ENCODE measurements at places on chromosomes 4 and X. TPM values are rescaled to one million over a fixed set of nuclear protein-coding genes. Genes with fewer than 3 reads are reported as not detected.
A peak's percentile ranks its signal among the peaks of the same experiment; 100 is the strongest.

DNA sequence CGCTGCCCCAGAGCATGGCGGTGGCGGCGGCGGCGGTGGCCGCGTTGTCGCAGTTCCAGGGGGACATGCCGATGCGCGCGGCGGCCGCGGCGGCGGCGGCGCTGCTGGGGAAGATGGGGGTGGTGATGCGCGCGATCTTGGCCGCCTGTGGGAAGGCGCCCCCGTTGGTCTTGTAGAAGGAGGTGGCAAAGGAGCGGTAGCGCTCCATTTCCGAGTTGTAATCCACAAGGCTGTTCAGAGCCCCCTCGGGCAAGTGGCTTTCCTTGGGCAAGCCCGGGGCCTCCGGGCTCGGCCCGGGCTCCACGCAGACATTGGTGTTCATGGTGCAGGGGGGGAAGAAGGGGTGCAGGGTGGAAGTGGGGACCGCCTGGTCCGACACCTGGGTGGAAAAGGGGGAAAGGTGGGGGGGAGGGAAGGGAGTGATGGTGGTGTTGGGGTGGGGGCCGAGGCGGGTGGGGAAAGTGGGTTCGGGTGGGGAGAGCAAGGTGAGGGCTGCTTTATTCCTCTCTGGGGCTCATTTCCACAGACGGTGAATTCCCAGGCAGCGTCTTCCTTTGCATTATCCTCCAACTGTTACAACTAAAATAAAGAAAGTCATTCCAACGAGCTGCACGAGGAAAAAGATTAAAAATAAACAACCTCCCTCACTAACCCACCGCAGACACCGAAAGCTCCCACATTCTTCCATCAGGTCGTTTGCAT lies 3.1 kb downstream of the CXXC4 start:
- peak; percentile 44 for DNase-seq

DNA sequence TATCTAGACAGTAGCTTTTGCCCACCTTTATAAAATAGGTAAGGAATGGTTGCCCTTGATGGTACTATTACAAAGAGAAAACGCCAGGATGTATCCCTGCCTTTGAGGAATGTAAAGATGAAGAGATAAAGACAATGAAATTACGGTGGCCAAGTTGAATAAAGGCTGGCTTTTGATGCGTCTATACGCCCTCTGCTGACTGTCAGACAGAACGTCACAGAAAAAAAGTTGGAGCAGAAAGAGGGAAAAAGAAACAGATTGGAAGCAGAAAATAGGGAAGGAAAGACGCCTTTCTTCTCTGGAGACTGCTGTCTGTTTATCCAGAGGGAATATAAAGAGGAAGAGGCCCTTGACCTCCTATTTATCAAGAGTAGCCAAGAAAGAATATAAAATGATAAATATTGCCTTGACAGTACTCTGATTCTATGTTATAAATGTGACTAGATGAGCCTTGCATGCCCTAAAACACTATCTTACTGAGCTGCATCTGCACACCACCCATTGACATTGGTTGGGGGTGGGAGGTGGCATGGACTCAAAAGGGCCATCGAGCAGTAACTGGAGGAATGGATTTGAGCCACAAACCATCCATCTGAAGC lies 30.6 kb downstream of the PCDH19 start:
- DNase-seq: no peak

- no peak for DNase-seq
Observed at GRCh38 chrX:2799369-2799768, 29.4 kb upstream of the GYG2 start.

- DNase-seq: no peak
Observed at GRCh38 chr4:19117022-19117421, 1095.5 kb upstream of the LCORL start.

DNA sequence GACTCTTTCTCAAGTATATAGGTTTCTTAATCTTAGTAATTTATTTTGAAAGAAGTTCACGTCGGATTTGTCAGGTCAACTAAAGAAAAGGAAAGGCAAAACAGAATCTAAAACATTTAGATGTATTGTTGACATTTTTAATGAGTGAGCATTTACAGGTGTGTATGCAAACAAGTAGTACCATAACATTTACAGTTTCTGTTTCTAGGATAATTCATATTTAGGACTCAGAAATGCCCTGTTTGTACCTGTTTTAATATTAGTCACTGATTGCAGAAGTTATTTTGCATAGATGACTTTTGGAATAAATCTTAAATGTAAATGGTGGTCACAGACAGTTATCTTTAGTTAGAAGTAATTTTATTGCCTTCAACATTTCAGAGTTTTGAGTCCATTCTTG lies 151.3 kb upstream of the NUDT6 start:
- no peak for DNase-seq

Gene MCTS1
- polyA plus RNA-seq: 30.4 TPM

DNA sequence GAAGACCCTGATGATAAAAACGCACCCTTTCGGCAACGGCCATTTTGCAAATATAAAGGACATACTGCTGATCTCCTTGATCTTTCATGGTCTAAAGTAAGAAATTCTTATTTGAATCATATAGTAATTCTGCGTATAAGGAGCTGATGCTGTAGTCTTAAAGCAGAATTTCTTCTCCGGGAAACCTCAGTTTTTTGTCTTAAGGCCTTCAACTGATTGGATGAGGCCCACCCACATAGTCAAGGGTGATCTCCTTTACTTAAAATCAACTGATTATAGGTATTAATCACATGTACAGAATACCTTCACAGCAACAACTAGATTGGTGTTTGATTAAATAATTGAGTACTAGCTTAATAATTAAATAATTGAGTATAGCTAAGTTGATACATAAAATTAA lies 62.8 kb upstream of the DOCK11 start:
- no peak for DNase-seq

DNA sequence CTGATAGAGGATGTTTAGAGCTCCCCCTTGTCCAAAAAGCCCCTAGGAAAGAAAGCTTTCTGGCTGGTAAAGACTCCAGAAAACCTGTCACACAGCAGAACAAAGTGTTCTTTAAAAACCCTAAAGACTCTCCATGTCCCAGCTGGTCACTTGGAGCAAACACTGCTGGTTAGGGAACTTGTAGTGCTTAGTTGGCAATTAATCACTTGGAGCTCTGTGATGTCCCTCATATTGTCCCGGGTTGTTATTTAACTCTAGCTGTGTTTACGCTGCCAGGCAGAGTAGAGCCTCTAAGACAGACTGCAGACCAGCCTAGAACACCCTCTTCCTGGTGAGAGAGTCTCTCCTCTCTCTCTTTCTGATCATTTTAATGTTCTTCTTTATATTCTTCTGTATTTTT lies 267.3 kb downstream of the BCOR start:
- no peak for DNase-seq

- no peak for DNase-seq
Observed at GRCh38 chrX:8242431-8243020, 71.5 kb upstream of the VCX2 start.

DNA sequence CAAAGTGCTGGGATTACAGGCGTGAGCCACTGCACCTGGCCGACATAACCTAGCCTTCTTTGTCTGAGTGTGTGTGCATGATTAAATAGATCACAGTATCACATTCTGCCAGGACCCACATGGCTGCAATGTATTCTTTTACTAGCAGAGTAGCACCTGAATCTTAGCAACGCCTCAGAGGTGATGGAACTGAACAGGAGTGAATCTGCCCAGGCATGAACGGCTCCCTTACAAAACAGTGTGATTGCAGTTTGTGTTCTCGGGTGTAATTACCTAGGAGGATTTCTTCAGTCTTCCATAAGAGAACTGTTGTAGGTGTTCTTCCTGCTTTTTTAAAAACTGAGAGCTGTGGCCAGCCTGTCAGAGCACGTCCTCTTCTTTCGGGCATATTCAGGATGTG lies 122.7 kb upstream of the STS start:
- DNase-seq: no peak

DNA sequence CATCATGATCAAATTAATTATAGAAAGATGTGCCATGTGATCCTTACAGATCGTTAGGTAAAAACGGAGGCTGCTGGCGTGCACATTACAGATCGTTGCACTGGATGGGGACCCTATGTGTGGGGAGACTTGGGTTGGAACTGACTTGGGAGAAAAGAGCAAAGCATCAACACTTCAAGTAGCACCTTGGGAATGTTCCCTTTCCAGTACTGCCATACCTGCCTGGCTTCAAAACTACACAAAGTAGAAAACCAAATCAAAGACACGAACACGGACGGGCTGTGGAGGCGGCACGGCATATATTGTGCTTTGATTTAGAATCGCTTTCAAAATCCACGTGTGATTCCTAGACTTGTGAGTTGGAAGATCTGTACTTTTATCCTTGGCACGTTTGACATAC lies 898 bp downstream of the CMC4 start:
- DNase-seq: no peak

Gene NAT8L
- 6.3 TPM for polyA plus RNA-seq

Gene GIMD1
- polyA plus RNA-seq: not detected

GRCh38 chr4:177667687-177668086 lies 225.4 kb upstream of the AGA start:
- no peak for DNase-seq

Gene MGAT4D
- polyA plus RNA-seq: not detected

GRCh38 chrX:11836284-11836683 lies 78.2 kb downstream of the MSL3 start:
- no peak for DNase-seq

GRCh38 chrX:3286196-3286945 lies 60.1 kb downstream of the MXRA5 start:
- no peak for DNase-seq

DNA sequence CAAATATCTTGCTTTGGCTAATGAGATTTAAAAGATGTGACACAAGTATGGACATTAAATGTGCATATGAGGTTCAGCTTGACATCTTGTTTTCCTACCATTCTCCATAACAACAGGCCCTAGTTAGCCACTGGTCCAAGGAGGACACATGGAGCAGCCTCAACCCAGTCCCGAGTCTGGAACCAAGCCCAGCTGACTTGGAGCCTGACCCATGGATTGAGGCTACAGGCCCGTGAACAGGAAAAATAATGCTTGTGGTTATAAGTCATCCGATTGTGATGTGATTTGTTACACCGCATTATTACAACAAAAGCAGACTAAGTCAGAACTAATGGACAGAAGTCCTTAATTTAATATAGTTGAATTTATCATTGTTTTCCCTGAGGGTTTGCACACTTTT lies 123.2 kb upstream of the BANK1 start:
- DNase-seq: no peak

Gene ASMT
- 0.38 TPM for polyA plus RNA-seq

Gene CUL4B
- 9.6 TPM for polyA plus RNA-seq

- no peak for DNase-seq
Observed at GRCh38 chr4:2743518-2744445, 12.4 kb downstream of the TNIP2 start.

DNA sequence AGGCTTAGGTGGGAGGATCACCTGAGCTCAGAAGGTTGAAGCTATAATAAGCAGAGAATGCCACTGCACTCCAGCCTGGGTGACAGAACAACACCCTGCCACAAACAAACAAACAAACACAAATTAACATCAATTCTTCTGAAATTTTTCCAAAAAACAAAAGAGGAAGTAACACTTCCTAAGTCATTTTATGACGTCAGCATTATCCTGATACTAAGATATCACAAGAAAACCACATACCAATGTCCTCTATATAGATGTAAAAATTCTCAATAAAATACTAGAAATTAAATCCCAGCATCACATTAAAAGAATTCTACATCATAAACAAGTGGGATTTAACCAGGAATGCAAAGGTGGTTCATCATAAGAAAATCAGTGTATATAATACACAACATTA lies 64.4 kb upstream of the STK26 start:
- DNase-seq: no peak

DNA sequence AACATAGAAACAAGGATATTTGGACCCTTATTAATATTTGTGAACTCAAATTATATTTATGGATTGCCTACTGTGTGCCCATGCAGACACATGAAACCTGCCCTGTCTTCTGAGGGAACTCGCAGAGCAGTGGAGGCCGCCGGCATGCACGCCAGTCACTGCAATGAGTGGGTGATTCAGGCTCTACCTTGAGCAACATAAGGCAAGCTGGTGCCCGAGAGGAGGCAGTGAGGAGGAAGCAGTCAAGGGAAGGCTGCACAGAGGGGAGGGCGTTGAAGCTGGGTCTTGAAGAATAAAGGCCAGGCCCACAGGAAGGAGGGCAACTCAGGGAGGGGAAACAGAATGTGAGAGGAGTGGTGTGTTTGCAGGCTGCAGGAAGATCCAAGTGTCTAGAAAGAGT lies 52.8 kb downstream of the PPEF2 start:
- no peak for DNase-seq

Gene RNF150
- polyA plus RNA-seq: 3.0 TPM

Gene CHST7
- 1.5 TPM for polyA plus RNA-seq

- DNase-seq: no peak
Observed at GRCh38 chrX:153509592-153509991, 7.8 kb upstream of the ATP2B3 start.

Gene BMPR1B
- 0.46 TPM for polyA plus RNA-seq

DNA sequence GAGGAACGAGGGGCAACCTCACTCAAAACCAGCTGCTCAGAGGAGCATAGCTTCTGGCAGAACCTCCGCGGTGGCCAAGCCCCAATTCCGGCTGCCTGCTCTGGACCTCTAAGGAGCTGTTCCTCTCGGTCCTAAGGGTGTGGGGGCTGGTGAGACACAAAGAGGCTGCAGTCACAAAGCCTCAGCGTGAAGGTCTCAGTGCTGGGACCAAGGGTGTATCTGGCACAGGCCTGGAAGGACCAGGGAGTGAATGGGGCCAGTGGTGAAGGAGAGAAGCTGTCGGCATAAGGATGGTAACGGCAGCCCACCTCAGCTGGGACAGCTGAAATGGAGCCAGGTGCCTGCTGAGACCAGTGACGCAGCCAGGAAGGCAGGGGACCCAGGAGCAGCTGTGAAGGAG lies 5.3 kb downstream of the PDE6B start:
- DNase-seq: no peak

Gene CCDC158
- 0.19 TPM for polyA plus RNA-seq

Gene FRMD7
- not detected for polyA plus RNA-seq

Gene CABS1
- polyA plus RNA-seq: not detected

DNA sequence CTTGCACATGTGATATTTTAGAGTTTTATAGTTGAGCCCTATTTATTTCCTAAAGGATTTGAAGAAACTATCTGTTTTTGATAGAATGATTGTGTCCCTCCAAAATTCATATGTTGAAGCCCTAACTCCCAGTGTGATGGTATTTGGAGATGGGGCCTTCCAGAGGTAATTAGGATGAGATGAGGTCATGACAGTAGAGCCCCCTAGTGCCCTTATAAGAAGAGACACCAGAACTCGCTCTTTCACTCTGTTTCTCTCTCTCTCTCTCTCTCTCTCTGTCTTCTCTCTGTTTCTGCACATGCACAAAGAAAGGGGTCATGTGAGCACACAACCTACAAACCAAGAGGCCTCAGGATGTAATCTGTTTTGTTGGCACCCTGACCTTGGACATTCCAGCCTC lies 921.9 kb upstream of the DIAPH2 start:
- DNase-seq: no peak

- no peak for DNase-seq
Observed at GRCh38 chr4:182770259-182770995, 146.8 kb downstream of the DCTD start.

GRCh38 chr4:2276581-2277325 lies 14.8 kb upstream of the MXD4 start:
- no peak for DNase-seq
